ENCODE measurements at places on chromosomes 5 and 9.

DNA sequence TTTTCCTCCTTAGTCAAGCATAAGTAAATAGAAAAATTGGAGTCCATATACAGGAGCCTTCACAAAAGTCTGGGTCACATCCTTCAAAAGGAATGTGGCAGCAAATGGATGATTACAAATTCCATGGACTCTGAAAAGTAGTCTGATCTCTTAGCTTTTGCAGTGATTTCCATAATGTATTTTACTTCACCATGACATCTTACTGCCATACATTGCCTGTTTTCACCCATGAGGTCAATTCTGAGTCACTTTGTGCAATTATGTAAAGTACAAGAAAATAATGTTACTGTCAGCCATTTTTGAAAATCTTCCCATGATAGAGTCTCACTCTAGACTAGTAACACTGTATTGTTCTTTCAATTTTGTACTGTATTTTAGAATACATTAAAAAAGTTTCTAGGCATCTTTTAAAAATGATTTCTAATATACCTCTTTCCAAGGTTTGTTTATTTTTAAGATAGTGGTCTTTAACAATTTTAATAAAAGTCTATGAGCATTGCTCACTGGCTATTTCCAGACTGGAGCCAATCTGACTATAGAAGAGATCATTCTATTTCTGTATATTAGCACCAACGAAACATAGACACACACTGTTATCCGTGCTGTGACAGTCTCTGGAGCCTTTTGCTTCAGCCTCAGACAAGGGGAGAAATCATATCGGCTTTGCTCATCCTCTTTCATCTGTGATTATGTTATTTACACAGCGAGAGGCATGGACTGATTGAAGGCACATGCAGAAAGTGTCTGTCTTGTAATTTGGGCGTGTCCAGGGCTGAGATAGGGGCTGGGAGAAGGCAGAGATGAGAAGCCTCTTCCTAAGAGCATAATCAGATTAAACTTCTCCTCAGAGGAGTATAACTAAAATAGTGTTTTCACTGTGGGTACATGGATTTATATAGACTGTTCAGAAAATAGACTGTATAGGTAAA lies 22.9 kb upstream of the ACTBL2 start:
- DNase-seq = no peak

DNA sequence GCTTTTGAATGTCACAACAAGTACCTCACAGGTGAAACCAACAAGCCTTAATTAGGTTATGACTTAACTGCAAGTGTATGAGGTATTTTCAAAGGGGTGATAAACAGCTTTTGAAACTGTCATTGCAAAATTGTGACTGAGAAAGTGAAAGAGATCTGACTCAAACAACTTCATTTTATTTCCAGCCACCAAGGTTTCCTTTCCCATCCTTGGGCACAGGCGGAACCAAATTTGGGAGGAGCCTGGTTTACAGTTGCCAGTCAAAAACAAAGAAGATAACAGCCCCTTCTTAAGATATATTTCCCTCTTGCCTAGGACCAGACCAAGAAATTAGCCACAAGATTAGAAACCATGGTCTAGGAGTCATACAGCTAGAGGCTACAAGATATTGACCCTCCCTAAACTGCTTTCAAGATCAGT lies 417.1 kb downstream of the CSNK1G3 start:
- DNase-seq = no peak

GRCh38 chr5:54828151-54828550 lies 157.2 kb downstream of the ESM1 start:
- no peak for DNase-seq

GRCh38 chr5:73897893-73898292 lies 271.9 kb downstream of the ARHGEF28 start:
- DNase-seq = no peak

- DNase-seq = no peak
Observed at GRCh38 chr5:31000287-31000686, 193.2 kb upstream of the CDH6 start.

DNA sequence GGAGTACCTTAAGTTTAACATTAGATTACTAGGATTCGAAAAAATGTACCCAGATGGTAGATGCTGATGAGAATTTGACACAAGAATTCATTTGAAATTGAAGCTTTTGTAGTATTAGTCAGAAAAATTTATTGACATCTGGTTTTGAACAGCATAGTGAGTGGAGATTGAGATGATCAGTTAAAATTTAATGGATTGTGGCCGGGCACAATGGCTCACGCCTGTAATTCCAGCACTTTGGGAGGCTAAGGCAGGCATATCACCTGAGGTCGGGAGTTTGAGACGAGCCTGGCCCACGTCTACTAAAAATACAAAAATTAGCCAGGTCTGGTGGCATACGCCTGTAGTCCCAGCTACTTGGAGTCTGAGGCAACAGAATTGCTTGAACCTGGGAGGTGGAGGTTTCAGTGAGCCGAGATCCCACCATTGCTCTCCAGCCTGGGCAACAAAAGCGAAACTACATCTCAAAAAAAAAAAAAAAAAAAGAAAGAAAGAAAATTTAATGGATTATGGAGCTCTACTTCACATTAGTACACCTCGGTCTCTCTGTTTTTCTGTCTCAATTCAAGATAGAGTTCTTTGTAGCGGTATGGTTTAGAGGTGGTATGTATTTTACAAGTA lies 21.0 kb downstream of the NDFIP1 start:
- DNase-seq = no peak

DNA sequence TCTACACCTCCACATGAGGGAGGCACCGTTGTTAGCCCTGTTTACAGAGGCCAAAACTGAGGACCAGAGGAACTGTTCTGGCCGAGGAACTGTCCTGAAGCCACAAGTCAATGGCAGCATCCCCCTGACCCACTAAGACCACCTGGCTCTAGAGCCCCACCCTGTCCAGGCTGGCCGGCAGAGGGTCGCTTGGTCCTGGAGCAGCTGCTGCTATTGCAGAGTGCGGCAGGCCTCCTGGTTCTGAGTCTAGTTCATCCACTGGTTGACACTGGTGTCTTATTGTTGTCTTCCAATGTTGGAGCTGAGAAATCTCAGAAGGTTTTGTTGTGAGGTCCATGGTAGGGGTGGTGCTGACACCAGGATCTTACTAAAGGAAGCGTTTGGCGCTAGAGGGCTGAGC lies 26.6 kb upstream of the ANGPTL2 start:
- DNase-seq = no peak

- DNase-seq = no peak
Observed at GRCh38 chr9:135544981-135545635, 818 bp upstream of the OBP2A start.

DNA sequence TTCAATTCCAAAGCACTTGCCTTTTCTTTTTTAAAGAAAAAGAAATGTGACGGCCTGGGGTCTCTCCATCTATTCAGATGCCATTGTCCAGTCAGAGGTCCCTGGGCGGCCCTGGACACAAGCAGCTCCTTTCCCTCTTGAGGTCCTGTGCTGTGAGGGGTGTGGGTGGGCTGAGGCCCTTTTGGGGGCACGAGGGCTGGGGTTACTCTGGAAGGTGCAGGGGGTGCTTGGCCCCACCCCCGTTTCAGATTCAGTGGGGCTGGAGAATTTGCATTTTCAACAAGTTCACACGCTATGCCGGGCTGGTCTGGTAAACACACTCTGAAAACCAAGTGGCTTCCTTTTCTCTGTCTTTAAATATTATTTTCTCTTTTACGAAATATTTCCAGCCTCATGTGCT lies 91.4 kb upstream of the PHYKPL start:
- DNase-seq = no peak

Measured in dermis microvascular lymphatic vessel endothelial cell (primary cell).